ENCODE measurements at places on chromosomes 13 and 19.

- H3K27ac ChIP-seq: no peak overlapping the region
- no peak for DNase-seq
- H3K27me3 ChIP-seq: no peaks in the 10 kb centered on the region
- no peaks in the 10 kb centered on the region for H3K4me1 ChIP-seq
These were observed 1859.1 kb upstream of the PCDH20 start for GRCh38 chr13:63274772-63275171.

- H3K27ac ChIP-seq: peak within 1 kb of the TSS; percentile 57
- no peaks in the 10 kb centered on the region for H3K36me3 ChIP-seq
- H3K4me1 ChIP-seq: peaks cover 4% of the 10 kb centered on the region
- H3K4me3 ChIP-seq: peak within 1 kb of the TSS; percentile 94
- peak; percentile 63 for DNase-seq
These were observed at the start of gene USP12 for GRCh38 chr13:27171244-27171826. TSS of gene USP12 (minus strand) at chr13:27171811. CDS start at chr13:27171639, 172 bp downstream.

DNA sequence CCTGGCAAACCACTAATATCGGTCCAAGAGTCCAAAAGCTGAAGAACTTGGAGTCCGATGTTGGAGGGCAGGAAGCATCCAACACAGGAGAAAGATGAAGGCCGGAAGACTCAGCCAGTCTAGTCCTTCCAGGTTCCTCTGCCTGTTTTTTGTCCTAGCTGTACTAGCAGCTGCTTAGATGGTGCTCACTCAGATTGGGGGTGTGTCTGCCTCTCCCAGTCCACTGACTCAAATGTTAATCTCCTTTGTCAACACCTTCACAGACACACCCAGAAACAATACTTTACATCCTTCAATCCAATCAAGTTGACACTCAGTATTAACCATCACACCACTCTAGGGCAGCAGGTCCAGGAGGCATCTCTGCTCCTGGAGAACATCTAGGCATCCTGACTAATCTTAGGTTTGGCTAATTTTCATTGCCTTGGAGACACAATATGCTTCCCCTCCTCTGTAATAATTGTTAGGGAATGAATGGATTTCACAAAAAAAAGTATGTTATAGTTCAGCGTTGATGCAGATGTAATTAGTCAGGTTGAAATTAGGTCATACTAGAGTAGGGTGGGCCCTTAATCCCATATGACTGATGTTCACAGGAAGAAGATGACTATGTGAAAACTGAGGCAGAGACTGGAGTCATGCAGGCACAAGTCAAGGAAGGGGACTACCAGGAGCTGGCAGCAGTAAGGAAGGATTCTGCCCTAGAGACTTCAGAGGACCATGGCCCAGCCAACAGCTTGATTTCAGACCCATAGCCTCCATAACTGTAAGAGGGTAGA is 183.4 kb downstream of the RBM26 start:
- no peaks in the 10 kb centered on the region for H3K36me3 ChIP-seq
- no peak overlapping the region for H3K27ac ChIP-seq
- no peaks in the 10 kb centered on the region for H3K27me3 ChIP-seq
- H3K4me1 ChIP-seq: no peaks in the 10 kb centered on the region
- DNase-seq: no peak

DNA sequence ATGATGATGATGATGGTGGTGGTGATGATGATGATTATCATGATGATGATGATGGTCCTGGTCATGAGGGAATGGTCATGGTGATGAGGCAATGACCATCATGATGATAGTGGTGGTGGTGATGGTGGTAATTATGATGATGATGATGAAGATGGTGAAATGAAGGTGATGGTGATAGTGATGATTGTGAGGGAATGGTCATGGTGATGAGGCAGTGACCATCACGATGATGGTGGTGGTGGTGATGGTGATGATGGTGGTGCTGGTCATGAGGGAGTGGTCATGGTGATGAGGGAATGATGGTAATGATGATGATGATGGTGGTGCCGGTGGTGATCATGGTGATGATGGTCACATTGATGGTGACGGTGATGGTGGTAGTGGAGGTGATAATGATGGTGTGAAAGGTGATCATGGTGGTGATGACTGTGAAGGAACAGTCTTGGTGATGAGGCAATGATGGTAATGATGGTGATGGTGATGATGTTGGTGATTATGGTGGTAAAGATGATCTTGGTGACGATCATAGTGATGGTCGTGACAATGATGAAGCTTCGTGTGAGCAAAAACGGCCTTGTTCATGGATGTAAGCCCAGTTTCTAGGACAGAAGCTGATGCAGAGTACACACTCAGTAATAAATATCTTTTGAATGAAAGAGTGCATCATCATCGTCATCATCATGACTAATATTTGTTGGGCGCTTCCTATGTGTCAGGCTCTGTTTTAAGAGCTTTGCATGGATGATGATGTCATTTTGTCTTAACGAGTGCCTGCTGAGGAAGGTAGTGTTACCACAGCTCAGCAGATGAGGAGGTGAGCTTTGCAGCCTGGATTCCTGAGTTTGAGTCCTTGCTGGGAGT is 17.3 kb downstream of the SBK2 start:
- DNase-seq: no peak
- no peak overlapping the region for H3K4me3 ChIP-seq
- H3K4me1 ChIP-seq: no peaks in the 10 kb centered on the region
- no peaks in the 10 kb centered on the region for H3K27me3 ChIP-seq
- H3K36me3 ChIP-seq: no peaks in the 10 kb centered on the region
- H3K27ac ChIP-seq: no peak overlapping the region

- H3K4me3 ChIP-seq: no peak overlapping the region
- no peak overlapping the region for H3K27ac ChIP-seq
- H3K36me3 ChIP-seq: no peaks in the 10 kb centered on the region
- no peak for DNase-seq
- H3K27me3 ChIP-seq: peaks cover 90% of the 10 kb centered on the region
- peaks cover 5% of the 10 kb centered on the region for H3K4me1 ChIP-seq
These were observed 2.1 kb upstream of the ERFL start for GRCh38 chr19:41930322-41930722.

DNA sequence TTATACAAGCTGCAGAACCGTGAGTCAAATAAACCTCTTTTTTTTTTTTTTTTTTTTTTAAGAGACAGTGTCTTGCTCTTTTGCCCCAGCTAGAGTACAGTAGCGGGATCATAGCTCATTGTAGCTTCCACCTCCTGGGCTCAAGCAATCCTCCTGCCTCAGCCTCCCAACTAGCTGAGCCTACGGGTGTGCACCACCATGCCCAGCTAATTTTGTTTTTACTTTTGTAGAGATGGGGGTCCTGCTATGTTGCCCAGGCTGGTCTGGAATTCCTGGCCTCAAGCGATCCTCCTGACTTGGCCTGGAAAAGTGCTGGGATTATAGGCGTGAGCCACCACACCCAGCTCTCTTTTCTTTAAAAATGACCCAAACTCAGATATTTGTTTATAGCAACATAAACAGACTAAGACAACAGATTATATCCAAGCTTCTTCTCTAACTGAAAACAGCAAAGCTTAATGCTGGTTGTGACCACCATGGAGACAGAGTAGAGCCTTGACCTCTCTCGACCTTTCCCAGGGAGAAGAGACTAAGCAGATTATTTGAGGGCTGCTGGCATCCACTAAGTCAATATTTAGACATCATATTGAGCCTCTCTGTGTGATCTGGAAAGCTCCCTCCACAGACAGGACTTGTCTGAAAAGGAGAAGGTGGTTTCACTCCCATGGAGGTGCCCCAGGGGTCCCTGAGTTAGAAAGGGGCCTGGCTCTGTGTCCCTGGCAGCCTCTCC is 150.0 kb downstream of the KCTD15 start:
- H3K4me1 ChIP-seq: no peaks in the 10 kb centered on the region
- no peaks in the 10 kb centered on the region for H3K36me3 ChIP-seq
- no peak overlapping the region for H3K27ac ChIP-seq
- DNase-seq: no peak
- H3K4me3 ChIP-seq: no peak overlapping the region

GRCh38 chr19:39145180-39145953 is 19.8 kb downstream of the PAK4 start:
- no peak for DNase-seq
- H3K36me3 ChIP-seq: peaks cover 6% of the 10 kb centered on the region
- H3K4me1 ChIP-seq: peaks cover 21% of the 10 kb centered on the region

Measured in H9 (cell line).